Activated naive CD4-positive, alpha-beta T cell treated with anti-CD3 and anti-CD28 coated beads for 36 hours (primary cell): ENCODE measurements at places on chromosomes 5 and 9. TPM values are rescaled to one million over a fixed set of nuclear protein-coding genes. Genes with fewer than 3 reads are reported as not detected.

DNA sequence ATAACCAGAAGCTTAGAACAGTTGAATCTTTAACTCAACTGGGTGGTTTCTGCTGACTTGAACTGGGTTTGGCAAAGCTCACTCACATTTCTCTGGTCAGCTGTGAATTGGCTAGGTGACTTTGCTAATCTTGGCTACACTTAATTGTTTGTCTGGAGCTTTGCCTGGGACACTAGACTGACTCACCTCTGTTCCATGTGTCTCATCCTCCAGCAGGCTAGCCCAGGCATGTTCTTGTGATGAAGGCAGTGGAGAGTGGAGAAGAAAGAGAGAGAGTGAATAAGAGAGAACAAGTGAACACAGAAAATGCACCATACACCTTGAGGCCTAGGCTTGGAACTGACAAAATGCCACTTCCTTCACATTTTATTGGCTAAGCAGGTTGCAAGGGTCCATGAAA lies 32.6 kb downstream of the SPATA31D1 start:
- H3K4me3 ChIP-seq = no peak overlapping the region
- DNase-seq = no peak
- H3K36me3 ChIP-seq = no peaks in the 10 kb centered on the region
- no peak overlapping the region for H3K27ac ChIP-seq
- H3K4me1 ChIP-seq = no peaks in the 10 kb centered on the region

GRCh38 chr5:108046955-108047670 lies 334.8 kb downstream of the FBXL17 start:
- no peak for DNase-seq
- no peaks in the 10 kb centered on the region for H3K27me3 ChIP-seq
- no peak overlapping the region for H3K4me3 ChIP-seq
- no peaks in the 10 kb centered on the region for H3K4me1 ChIP-seq
- no peak overlapping the region for H3K27ac ChIP-seq

DNA sequence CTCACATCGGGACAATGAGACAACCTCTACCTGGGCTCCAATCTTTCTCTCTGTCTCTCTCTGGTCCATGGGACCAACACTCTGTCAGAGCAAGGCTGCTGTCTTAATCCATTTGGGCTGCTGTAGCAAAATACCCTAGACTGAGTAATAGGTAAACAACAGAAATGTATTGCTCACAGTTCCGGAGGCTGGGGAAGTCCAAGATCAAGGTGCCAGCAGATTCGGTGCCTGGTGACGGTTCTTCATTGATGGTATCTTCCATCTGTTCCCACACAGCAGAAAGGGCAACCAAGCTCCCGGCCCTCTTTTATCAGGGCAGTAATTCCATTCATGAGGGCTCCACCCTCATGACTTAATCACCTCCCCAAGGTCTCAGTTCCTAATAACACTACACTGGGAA lies 61.3 kb upstream of the SPOCK1 start:
- DNase-seq = no peak
- H3K36me3 ChIP-seq = no peaks in the 10 kb centered on the region
- H3K27ac ChIP-seq = no peak overlapping the region
- no peaks in the 10 kb centered on the region for H3K4me1 ChIP-seq

DNA sequence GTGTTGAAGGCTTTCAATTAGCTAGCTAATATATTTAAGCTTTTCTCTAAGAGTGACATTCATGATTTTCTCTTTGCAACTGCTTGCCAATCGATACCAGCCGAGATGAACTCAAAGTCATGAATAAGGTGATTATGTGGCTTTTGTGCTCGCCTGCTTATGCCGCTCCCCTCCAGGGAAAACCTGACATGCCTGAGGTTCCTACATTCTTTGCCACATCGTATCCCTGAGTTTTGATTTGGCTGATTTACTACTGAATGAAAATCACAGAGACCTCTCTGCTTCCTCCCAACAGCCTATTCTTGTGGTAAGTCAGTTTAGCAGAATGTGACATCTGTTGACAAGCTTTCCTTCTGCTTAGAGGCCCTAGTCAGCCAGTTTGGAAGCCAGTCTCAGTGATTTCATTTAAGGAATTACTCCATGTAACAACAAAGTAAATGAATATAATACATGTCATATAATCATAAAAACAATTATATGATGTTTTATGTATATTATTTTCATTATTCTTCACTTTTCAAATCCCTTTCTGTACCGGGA lies 513.4 kb downstream of the CSNK1G3 start:
- H3K4me1 ChIP-seq = no peaks in the 10 kb centered on the region
- no peaks in the 10 kb centered on the region for H3K36me3 ChIP-seq
- DNase-seq = no peak
- H3K27ac ChIP-seq = no peak overlapping the region
- no peaks in the 10 kb centered on the region for H3K27me3 ChIP-seq

Gene TNC
- total RNA-seq = 0.12 TPM

Gene PCDHB5
- total RNA-seq = not detected

Gene IDNK
- 3.2 TPM for total RNA-seq

DNA sequence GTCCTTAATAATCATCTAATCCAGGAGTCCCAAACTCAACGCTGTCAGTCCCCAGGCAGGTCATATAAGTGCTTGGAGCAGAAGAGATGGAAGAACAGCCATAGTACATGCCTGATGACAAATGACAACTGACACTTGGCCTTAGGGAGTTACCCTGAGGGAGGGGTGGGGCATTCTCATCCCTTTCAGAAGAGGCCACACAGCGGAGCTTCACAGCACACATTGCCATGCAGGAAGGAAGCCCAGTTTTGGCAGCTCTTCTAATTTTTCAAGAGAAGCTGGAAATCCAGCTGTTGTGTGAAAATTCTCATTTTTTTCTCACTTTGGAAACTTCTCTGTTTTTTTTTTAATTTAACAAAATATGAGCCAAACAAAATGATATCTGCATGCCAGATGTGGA lies 89.0 kb downstream of the ASTN2 start:
- no peaks in the 10 kb centered on the region for H3K36me3 ChIP-seq
- no peaks in the 10 kb centered on the region for H3K4me1 ChIP-seq
- H3K27ac ChIP-seq = no peak overlapping the region
- DNase-seq = no peak

DNA sequence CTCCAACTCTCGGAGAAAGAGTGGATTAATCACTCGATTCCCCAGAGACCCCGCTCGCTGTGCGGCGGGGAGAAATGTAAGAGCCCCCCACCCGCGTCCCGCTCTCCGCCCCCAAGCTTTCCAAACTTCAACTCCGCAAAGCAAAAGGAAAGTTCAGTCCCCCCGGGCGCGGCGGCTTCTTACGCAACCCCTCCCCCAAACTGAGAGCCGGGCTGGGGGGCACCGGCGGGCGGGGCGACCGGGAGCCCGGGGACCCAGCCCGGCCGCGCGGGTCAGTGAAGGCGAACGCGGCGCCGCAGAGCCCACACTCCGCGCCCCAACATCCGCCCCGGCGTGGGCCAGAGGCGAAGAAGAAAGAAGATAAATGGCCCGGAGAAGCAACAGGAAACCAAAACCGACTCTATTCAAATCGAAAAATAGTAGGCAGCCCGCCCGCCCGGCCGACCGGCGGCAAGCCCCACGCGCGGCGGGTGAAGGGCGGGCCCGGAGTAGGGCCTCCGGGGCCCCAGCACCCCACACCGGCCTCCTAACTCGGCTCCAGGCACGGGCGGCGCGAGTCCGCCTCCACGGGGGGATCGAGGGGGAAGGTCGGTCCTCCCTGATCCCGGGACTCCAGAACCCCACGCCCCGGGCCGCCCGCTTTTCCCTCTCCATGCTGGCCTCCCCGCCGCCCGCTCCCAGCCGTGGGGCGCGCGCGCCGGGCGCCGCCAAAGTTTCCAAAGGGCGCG lies 720 bp downstream of the NOTCH1 start:
- H3K27ac ChIP-seq = peak overlapping the region; percentile 95
- DNase-seq = peak; percentile 79
- peak overlapping the region; percentile 94 for H3K4me3 ChIP-seq
- no peaks in the 10 kb centered on the region for H3K27me3 ChIP-seq
- peaks cover 25% of the 10 kb centered on the region for H3K36me3 ChIP-seq
- peaks cover 44% of the 10 kb centered on the region for H3K4me1 ChIP-seq

Gene TRIM14
- 55.0 TPM for total RNA-seq

Gene TPD52L3
- not detected for total RNA-seq

Gene SLC4A9
- total RNA-seq = 0.07 TPM

DNA sequence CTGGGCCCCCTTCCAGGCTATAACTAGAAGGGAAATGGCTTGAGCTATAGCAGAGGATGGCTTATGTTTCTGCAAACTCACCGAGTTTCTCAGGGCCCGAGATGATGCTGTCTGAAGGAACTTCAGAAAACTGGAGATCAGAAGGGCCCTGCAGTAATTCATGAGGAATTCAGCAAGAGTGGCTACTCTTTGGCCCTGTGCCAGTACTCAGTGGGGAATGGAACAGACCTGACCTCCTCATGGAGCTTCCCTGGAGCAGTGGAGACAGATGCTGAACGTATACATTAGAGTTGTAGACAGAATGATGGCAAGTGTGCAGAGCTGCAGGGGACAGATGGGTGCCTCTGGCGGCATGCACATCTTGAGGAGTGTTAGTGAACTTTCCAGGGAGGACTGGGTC lies 17.3 kb upstream of the SMIM32 start:
- H3K4me1 ChIP-seq = no peaks in the 10 kb centered on the region
- no peak overlapping the region for H3K4me3 ChIP-seq
- DNase-seq = no peak
- H3K36me3 ChIP-seq = no peaks in the 10 kb centered on the region
- H3K27ac ChIP-seq = no peak overlapping the region
- peaks cover 8% of the 10 kb centered on the region for H3K27me3 ChIP-seq

- peak; percentile 3 for DNase-seq
- no peak overlapping the region for H3K27ac ChIP-seq
- H3K4me3 ChIP-seq = no peak overlapping the region
Observed at GRCh38 chr9:129280623-129281271, 102.7 kb upstream of the IER5L start.

Gene UBE2R2
- 46.9 TPM for total RNA-seq

DNA sequence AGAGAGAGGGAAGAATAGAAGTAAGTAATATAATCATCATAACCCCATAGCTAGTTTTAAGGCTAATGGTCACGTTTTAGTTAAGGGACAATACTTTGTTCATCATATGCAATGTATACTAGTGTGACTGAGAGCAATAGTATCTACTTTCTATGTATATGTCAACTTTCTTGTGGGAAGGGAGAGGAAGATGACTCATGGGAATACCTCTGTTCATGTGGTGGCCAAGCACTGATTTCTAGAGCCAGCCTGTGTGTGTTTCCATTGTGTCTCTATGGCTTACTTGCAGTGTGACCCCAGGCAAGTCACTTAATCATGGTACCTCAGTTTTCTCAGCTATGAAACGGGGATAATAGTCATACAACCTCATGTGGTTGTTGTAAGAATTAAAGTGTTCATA lies 639.6 kb downstream of the CETN3 start:
- H3K4me3 ChIP-seq = no peak overlapping the region
- no peaks in the 10 kb centered on the region for H3K4me1 ChIP-seq
- H3K36me3 ChIP-seq = no peaks in the 10 kb centered on the region
- no peak for DNase-seq

- H3K27me3 ChIP-seq = no peaks in the 10 kb centered on the region
- no peak overlapping the region for H3K4me3 ChIP-seq
- no peaks in the 10 kb centered on the region for H3K4me1 ChIP-seq
Observed at GRCh38 chr5:153211076-153211475, 279.4 kb upstream of the GRIA1 start.

DNA sequence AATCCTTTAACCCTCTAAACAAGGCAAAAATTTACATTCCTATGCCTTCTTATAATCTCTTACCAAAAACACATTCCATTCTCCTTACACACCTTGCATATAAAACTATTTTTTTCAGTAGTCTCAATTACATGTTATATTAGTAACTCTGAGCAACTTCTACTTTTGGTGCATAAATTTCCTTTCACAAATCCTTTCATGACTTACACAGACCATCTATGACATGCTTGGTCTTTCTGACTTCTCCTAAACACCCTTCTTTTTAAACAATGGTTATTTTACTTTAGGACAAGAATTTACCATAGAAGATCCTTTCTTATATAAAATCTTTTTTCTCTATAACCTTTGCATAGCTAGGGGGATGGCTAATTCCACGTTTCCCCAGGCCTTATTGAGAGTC lies 208.0 kb upstream of the ARRDC3 start:
- peaks cover 3% of the 10 kb centered on the region for H3K36me3 ChIP-seq
- H3K27me3 ChIP-seq = no peaks in the 10 kb centered on the region
- DNase-seq = no peak
- H3K4me3 ChIP-seq = no peak overlapping the region

Gene ADAMTS13
- 3.2 TPM for total RNA-seq
